ENCODE measurements at places on chromosomes 4 and X. TPM values are rescaled to one million over a fixed set of nuclear protein-coding genes. Genes with fewer than 3 reads are reported as not detected.

The SFRP2 gene
- 5.6 TPM for total RNA-seq

The RELL1 gene
- 33.5 TPM for total RNA-seq

The MAGEB17 gene
- not detected for total RNA-seq

The BGN gene
- 77.9 TPM for total RNA-seq

The DIAPH2 gene
- 23.0 TPM for total RNA-seq

The PPARGC1A gene
- total RNA-seq, result 8.6 TPM

The CXorf65 gene
- total RNA-seq, result not detected

The EVC gene
- 23.2 TPM for total RNA-seq

The PAK3 gene
- 1.4 TPM for total RNA-seq

The RS1 gene
- total RNA-seq, result 0.40 TPM

The SPANXA1 gene
- not detected for total RNA-seq

The NBDY gene
- total RNA-seq, result 43.2 TPM

The ETDB gene
- total RNA-seq, result not detected

The SYN1 gene
- total RNA-seq, result 0.11 TPM

The PNMA3 gene
- total RNA-seq, result 0.28 TPM

The MAGED4B gene
- 16.3 TPM for total RNA-seq

The CYSLTR1 gene
- 5.4 TPM for total RNA-seq

The MAGEE2 gene
- not detected for total RNA-seq

The MAGED4 gene
- total RNA-seq, result 5.0 TPM

The STK32B gene
- 2.2 TPM for total RNA-seq

The SLC10A7 gene
- 33.4 TPM for total RNA-seq

The PABPC1L2B gene
- not detected for total RNA-seq

The INTU gene
- 8.2 TPM for total RNA-seq

The NDST4 gene
- total RNA-seq, result 0.65 TPM

The RNF212 gene
- 8.8 TPM for total RNA-seq

The TMEM271 gene
- not detected for total RNA-seq

The UPF3B gene
- total RNA-seq, result 5.5 TPM

Measured in lung (tissue), 17 donors.